ENCODE measurements at places on chromosomes 11 and 22. TPM values are rescaled to one million over a fixed set of nuclear protein-coding genes. Genes with fewer than 3 reads are reported as not detected.

DNA sequence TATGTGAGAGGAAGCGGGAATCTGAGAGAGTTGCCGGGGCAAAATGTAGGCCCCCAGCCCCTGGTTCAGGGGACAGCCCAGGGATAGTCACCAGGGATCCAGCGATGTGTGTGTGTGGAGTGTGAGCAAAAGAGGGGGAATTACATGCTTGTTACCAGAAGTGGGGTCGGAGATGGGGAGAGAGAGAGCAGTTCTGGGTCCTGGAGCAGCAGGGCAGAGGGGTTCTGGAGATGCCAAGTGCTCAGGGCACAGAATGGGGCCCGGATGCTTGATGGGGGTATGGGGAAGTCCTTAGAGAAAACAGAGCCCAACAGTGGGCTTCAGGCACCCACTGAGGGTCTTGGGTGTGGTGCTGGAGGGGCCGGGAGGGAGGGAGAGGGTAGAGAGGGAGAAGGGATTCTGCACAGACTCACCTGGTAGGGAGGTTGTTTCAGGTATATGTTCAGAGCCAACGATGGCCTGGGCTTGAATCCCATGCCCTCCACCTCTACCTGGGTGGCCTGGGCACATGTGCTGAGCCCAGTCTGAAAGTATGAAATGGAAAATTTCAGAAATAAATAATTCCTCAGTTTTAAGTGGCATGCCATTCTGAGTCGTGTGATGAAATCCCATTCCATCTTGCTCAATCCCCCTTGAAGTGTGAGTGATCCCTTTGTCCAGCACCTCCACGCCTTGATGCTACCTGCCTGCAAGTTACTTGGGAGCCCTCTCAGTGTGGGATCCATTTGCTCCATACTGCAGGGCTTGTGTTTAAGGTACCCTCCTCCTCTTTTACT lies 12.4 kb downstream of the SMIM38 start:
- no peaks in the 10 kb centered on the region for H3K27me3 ChIP-seq
- no peak for DNase-seq
- peaks cover 7% of the 10 kb centered on the region for H3K4me1 ChIP-seq
- no peaks in the 10 kb centered on the region for H3K36me3 ChIP-seq
- H3K4me3 ChIP-seq = no peak overlapping the region

DNA sequence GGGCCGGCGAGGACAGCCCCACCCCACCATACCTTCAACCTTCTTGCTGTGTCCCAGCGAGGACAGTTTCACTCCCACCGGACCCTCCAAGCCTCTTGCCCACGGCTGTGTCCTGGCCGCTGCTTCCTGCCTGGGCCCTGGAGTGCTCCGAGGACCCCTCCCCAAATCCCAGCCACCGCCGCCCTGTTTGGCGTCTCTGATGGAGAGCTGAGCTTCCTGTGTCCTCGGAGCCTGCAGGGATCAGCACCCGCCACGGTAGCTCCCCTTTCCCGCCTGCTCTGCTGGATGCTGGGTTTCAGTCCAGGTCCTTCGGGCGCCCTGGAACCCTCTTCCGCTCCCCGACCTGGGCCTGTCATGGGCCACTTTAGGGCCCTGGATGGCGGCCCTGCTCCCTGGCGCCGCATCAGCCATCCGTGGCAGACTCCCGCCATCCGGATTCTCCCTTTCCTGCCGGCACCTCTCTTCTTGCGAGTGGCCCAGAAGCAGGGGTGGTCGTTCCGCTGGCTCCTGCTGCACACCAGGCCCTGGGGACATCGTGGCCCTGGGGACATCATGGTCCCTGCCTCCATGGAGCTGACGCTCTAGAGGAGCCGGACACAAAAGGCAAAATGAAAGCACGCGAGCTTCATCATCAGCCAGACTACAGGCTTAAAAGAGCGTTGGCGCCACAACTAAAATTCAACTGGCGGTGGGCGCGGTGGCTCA lies 34.3 kb upstream of the GAL start:
- no peaks in the 10 kb centered on the region for H3K4me1 ChIP-seq
- no peak overlapping the region for H3K27ac ChIP-seq
- no peaks in the 10 kb centered on the region for H3K27me3 ChIP-seq
- H3K4me3 ChIP-seq = no peak overlapping the region

DNA sequence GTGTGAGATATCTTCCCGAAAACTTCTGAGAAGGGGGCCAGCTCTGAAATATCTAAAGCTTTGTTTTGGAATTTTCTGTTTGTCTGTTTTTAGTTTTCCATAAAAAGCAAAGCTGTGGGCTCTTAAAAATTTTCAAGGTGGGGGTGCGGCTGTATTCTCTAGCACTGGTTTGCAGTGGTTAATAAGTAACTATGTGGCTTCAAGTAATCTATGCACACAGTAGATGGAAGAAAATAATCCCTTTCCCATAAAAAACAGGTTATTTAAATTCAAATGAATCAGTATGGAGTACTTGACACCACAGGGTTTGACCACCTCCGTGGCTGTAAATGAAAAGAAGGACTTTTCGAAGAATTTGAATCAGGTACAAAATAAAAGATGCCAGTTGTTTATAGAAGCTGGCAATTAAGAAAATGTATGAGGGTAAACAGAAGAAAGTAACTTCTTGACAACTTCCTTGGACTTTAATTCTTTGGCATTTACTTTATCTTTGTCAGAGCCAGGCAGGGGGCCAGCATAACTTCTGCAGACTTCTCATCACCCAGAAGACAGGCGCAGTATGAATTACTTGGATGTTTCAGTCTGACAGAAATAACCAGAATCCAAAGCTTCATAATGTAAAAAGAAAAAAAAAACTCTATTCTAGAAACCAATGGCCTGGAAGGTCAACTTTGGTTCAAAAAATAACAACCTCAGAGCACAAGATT lies 981.0 kb downstream of the DLG2 start:
- H3K27ac ChIP-seq = no peak overlapping the region
- peaks cover 2% of the 10 kb centered on the region for H3K4me1 ChIP-seq
- H3K36me3 ChIP-seq = no peaks in the 10 kb centered on the region
- H3K4me3 ChIP-seq = no peak overlapping the region
- no peak for DNase-seq

DNA sequence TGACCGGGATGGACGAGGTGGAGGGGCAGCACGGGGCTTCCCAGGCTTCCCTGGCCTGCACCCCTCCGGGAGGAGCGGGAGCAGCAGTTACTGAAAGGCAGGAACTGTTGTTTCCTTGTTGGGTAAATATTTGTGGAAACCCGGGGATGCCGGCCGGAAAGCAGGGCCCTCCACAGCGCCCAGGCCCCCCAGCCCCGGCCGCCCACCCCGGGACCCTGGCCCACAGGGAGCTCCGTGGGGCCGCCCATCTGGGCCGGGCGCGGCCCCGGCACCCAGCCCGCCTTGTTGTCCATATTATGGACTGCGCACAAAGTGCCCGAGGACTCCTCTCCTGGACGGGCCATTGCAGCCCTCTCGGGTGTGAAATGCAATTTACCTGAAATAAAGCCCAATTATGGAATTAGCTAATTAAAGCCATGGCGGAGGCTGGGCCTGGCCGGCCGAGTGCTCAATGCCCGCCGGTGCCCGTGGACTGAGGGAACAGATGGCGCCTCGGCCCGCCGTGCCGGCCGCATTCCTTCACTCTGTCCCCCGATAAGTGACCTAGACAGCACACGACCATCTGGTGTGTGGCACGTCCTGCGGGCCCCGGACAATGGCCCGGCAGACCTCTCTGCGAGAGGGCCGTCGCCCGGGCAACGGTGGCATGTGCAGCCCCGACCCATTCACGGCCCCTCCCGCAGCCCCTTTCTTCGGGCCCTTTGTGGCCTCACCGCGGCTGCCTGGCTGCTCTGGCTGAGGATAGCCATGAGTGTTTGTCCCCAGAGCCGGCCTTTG lies 35.4 kb downstream of the CDKN1C start:
- H3K36me3 ChIP-seq = no peaks in the 10 kb centered on the region
- H3K27ac ChIP-seq = no peak overlapping the region
- no peak for DNase-seq
- H3K4me3 ChIP-seq = no peak overlapping the region
- no peaks in the 10 kb centered on the region for H3K4me1 ChIP-seq

- H3K4me3 ChIP-seq = no peak overlapping the region
- H3K36me3 ChIP-seq = peaks cover 6% of the 10 kb centered on the region
These were observed 11.2 kb upstream of the MDK start for GRCh38 chr11:46370253-46370652.

Gene BIRC3
- total RNA-seq = 0.15 TPM

- H3K4me1 ChIP-seq = no peaks in the 10 kb centered on the region
- H3K4me3 ChIP-seq = no peak overlapping the region
- no peak overlapping the region for H3K27ac ChIP-seq
- H3K36me3 ChIP-seq = no peaks in the 10 kb centered on the region
- no peak for DNase-seq
These were observed 321.0 kb downstream of the NTM start for GRCh38 chr11:131691181-131692041.

DNA sequence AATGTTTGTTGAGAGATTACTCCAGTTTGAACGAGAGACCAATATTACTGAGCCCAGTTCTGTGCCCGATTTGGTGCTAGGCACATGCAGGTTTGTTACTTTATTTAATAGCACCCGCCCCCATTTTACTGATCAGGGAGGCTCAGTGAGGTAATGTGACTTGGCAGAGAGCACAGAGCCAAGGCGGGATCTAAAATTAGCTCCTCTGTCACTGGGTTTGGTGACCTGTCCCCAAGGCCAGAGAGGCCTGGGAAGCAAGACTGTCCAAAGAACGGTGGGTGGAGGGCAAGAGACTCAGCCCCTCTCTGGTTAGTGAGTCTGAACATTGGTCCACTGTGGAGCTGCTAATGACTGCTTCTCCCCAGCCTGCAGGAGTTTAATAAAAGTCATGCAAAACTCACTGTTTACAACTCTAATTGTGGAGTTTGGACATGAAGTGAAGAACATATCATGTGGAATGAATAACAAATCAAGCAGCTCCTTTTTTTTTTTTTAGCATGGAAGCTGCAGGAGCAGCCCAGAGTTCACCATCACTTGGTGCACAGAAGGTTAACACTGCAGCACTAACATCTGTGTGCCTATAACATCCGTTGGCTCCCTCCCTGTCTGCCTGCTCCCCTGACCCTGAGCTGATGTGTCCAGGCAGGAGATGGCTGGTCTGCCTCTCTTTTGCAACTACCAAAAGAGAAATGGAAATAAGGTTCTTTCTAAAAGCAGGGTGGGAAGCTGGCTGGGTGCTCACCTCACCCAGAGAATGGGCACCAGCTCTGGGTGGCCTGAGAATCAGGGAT lies 39.0 kb downstream of the CSNK2A3 start:
- no peaks in the 10 kb centered on the region for H3K36me3 ChIP-seq
- H3K4me1 ChIP-seq = no peaks in the 10 kb centered on the region
- DNase-seq = no peak
- no peaks in the 10 kb centered on the region for H3K27me3 ChIP-seq

Gene TRIM49
- not detected for total RNA-seq

DNA sequence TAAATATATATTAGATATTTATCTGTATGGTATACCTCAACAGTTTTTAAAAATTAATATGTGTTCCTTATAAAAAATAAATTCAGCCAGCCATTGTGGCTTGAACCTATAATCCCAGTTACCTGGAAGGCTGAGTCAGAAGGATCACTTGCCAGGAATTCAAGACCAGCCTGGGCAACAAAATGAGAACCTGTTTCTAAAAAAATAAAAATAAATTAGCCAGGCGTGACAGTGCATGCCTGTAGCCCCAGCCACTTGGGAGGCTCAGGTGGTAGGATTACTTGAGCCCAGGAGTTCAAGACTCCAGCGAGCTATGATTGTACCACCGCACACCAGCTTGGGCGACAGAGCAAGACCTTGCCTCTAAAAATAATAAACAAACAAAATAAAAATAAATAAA lies 54.9 kb downstream of the PHF21A start:
- H3K4me3 ChIP-seq = no peak overlapping the region
- no peaks in the 10 kb centered on the region for H3K36me3 ChIP-seq
- no peak for DNase-seq
- H3K27ac ChIP-seq = no peak overlapping the region

- H3K4me3 ChIP-seq = peak overlapping the region; percentile 99
- H3K27me3 ChIP-seq = no peaks in the 10 kb centered on the region
- H3K4me1 ChIP-seq = peaks cover 20% of the 10 kb centered on the region
- no peak for DNase-seq
- no peaks in the 10 kb centered on the region for H3K36me3 ChIP-seq
- no peak overlapping the region for H3K27ac ChIP-seq
These were observed 2.9 kb downstream of the TEAD1 start for GRCh38 chr11:12677131-12677530.

DNA sequence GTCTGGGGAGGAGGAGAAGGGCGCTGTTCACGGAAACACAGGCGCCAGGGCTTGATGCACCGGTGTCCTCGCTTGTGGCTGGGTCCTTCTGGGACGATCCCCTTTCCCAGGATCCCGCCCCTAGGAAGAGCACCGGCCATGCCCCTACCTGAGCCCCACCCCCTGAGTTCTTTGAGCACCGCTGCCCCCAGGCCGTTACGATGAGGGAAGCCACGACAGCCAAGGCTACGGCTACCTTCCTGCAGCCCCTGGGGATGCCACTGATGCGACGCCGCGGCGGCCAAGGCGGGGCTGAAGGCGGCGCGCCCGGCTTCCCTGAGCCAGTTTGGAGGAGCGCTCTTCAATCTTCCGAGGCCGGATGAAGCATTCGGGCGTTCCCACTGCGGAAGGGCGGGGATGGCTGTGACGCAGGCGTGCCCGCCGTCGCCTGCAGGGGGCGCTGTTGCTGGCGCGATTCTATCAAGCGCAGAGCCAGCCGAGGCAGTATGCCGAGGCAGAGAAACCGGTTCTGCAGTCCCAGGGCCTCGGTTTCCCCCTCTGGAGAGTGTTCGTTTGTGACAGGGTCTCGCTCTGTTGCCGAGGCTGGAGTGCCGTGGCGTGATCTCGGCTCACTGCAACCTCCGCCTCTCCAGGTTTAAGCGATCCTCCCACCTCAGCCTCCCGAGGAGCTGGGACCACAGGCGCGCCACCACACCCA lies 9.7 kb upstream of the NEFH start:
- no peaks in the 10 kb centered on the region for H3K36me3 ChIP-seq
- peak; percentile 81 for DNase-seq
- H3K4me3 ChIP-seq = peak overlapping the region; percentile 38
- H3K27ac ChIP-seq = no peak overlapping the region
- peaks cover 6% of the 10 kb centered on the region for H3K4me1 ChIP-seq

- H3K4me3 ChIP-seq = no peak overlapping the region
- DNase-seq = no peak
- H3K4me1 ChIP-seq = no peaks in the 10 kb centered on the region
- peaks cover 39% of the 10 kb centered on the region for H3K36me3 ChIP-seq
These were observed 11.7 kb downstream of the THOC5 start for GRCh38 chr22:29541845-29542244.

- H3K36me3 ChIP-seq = peaks cover 3% of the 10 kb centered on the region
- no peak for DNase-seq
- H3K4me1 ChIP-seq = no peaks in the 10 kb centered on the region
- H3K4me3 ChIP-seq = no peak overlapping the region
- H3K27ac ChIP-seq = no peak overlapping the region
These were observed 38.6 kb downstream of the SERGEF start for GRCh38 chr11:17974246-17974645.

Gene OR9I1
- total RNA-seq = not detected

Gene ALKBH3
- 11.4 TPM for total RNA-seq

Measured in H1 (cell line).